ENCODE measurements at places on chromosomes 12 and 14.
A peak's percentile ranks its signal among the peaks of the same experiment; 100 is the strongest.

- DNase-seq: no peak
Measured at GRCh38 chr12:254039-254438, 8.6 kb downstream of the SLC6A13 start.

DNA sequence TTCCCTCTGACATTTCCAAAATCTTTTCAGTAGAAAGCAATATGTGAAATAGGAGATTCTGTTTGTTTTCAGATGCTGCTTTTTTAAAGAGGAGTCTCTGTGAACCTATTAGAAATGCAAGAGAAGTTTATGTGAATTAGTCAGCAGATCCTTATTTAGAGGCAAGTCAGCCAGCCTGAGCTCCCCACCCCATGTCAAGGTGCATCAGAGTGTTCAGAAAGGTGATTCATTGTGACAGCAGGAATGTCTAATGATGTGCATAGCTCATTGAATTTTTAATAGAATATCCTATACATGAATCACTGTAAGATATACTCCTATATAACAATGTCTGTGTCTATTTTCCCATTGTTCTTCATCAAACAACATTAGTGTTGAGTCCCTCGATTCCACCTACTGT, 1222.4 kb upstream of the USP15 start:
- DNase-seq: no peak

- no peak for DNase-seq
Measured at GRCh38 chr12:59007620-59008019, 87.3 kb upstream of the LRIG3 start.

DNA sequence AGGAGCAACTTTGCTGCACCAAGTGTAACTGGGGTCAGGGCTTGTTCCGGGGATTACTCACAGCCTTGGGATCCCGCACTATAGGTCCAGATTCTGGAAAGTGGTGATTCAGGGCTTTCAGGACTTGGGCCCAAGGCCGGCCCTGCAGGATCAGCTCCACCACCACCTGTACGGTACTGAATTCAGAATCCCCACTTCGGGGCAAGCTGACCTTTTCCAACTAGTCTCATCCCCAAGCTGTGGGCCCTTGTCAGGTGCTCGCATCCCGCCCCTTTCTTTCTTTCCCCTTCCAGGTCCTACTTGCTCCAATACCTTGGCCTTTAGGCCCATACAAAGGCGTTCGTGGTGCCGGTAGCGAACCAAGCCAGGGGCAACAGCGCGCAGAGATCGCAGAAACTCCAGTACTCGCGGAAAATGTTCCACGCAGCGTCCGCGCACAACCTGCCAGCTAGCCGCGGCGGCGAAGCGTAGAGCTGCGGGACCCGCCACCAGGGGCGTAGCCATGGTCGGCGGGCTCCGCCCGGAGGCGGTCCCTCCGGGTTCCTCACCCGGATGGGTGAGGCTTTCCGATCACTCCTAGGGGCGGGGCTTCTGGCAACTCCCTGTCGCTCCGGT, 487 bp downstream of the TINF2 start:
- no peak for DNase-seq

DNA sequence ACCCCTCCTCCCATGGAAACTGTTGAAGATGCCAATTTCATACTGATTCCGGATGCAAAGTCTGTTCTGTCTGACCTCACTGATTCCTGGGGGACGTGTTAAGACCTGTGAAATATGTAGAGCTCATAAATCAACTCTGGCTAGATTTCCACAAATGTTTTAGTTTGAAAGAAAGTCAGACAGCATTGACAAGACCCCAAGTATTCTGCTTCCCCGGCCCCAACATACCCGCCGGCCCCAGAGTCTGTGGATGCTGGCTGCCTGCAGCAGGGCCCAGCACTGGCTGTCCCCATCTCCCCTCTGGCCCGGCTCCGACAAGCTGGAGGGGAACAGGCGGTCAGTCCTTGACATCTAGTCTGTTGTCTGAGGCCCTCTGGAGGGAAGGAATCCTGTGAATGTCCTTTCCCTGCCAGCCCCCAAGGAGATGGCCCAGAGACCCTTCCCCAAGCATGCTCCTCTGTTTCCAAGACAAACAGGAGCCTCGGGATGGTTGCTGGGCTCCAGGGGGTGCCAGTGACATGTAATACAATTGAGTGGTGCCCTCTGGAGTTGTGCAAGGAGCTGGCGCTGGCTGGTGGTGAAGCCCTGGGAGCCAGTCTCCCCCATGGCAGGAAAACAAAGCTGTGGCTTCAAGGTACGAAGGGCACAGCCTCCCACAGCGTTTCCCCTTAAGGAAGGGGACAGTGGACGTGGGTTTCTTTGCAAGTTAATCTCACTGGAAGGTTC, 22.3 kb downstream of the FBLN5 start:
- DNase-seq: no peak

- DNase-seq: no peak
Measured at GRCh38 chr14:45258805-45259204, 5.8 kb upstream of the MIS18BP1 start.

DNA sequence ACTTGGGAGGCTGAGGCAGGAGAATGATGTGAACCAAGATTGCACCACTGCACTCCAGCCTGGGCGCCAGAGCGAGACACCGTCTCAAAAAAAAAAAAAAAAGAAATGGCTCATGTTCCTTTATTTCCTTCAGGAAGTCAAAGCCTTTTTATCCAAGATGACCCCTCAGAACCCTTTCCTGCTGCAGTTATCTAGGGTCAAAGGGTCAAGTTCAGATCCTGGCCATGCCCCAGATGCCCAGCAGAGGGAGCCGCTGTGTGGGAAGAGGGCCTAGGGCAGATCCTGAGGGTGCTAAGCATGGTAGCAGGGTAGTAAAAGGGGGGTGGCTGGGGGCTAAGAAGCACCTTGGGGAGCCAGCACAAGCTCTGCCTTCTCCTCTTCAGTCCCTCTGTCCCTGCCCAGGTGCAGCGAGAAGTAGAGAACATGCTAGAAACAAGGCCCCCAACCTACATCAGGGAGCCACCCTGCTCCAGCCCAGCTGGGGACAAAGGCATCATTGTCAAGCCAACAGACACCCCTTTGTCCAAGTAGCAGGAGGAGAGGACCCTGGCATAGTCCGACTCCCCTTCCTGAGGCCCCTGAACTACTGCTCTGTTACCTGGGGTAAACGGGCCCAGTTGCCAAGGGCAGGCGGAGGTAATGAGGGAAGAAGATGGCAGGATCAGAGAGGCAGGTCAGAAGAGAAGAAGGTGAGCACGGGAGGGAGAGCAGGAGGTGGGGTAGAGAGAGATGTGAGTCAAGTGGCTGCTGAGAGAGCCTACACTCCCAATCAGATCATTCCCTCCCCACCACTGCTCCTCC, 6.5 kb downstream of the NFE2 start:
- DNase-seq: peak; percentile 77

- DNase-seq: no peak
Measured at GRCh38 chr12:93943780-93944179, 204.6 kb upstream of the PLXNC1 start.

GRCh38 chr12:112162241-112162790, 37.0 kb downstream of the TRAFD1 start:
- DNase-seq: no peak

DNA sequence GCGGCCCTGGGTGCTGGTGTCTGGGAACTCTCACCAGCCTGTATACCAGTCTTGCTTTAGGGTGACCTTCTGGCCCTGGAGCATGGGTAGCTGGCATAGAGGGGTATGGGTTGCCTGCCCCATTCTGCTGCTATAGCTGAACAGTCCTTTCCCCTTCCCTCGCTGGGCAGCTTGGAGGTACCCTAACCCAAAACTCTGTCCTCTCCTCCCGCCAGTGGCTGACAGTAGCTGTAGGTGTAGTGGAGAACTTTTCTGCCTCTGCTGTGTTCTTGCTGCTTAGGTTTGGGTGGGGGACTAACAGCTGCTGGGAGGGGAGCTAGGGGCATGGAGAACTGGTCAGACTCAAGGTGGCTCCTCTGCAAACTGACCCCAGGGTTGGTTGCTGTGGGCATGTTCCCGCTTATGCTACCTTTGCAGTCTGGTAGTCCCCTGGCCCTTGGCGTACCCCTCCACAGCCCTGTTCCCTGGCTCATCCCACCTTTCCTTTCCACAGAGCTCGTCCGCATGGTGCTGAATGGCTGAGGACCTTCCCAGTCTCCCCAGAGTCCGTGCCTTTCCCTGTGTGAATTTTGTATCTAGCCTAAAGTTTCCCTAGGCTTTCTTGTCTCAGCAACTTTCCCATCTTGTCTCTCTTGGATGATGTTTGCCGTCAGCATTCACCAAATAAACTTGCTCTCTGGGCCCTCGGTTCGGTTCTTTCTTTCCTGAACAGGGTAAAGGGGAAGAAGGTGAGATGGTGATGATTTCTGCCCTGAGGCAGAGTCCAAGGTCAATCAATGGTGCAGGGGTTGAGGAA, 2.9 kb downstream of the MYL6 start:
- DNase-seq: no peak

GRCh38 chr12:8852119-8852518, 29.7 kb downstream of the A2ML1 start:
- DNase-seq: no peak

- DNase-seq: no peak
Measured at GRCh38 chr12:113659416-113659815, 187.7 kb upstream of the LHX5 start.

DNA sequence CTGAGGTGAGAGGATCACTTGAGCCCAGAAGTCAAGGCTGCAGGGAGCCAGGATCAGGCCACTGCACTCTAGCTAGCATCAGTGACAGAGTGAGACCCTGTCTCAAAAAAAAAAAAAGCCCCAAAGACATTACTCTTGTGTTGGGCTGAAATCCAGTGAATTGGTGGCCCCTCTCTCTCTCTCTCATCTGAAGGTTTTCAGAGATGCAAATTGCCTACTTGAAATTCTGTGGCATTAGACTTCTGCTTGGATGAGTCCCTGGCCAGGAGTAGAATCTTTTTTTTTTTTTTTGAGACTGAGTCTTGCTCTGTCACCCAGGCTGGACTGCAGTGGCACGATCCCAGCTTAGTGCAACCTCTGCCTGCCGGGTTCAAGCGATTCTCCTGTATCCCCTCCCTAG, 112.0 kb upstream of the ATF7IP start:
- no peak for DNase-seq

DNA sequence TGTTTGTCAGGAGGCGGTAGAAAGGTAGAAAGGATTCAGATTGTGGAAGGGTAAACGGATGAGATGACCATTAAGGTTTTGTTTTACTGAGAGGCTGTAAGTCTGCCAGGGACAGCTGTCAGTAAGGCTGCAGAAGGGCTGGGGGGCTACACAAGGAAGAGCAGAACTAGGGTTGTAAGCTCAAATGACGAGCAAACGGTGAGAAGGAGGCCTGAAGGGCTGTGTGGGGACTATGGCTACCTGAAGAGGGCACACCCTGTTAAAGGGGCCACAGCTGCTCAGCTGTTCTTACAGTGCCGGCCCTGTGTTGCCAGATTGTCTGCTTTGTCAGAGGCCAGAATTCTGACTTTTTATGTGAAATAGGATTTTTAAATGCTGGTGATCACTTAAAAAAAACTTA, 19.1 kb downstream of the VASH1 start:
- DNase-seq: no peak

GRCh38 chr14:104125011-104125410, 13.4 kb upstream of the KIF26A start:
- DNase-seq: no peak

DNA sequence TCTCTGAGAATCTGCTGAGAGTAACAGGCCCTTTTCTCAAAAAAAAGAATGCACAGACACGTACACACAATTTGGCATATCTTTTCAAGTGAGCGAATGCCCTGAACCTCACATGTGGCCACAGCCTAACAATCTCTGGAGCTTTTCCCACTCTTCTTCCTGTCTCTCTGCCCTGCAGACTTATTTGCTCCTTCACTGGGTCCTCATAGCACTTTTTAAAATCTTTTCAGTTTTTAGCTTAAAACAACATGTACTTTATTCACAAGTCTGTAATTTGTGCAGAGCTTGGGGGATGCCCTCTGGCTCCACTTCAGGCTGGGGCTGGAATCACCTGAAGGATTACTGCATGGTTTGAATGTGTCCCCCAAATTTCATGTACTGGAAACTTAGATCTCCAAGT, 9.0 kb downstream of the MAP1LC3B2 start:
- no peak for DNase-seq

GRCh38 chr12:92488735-92489134, 214.1 kb upstream of the PLEKHG7 start:
- no peak for DNase-seq

DNA sequence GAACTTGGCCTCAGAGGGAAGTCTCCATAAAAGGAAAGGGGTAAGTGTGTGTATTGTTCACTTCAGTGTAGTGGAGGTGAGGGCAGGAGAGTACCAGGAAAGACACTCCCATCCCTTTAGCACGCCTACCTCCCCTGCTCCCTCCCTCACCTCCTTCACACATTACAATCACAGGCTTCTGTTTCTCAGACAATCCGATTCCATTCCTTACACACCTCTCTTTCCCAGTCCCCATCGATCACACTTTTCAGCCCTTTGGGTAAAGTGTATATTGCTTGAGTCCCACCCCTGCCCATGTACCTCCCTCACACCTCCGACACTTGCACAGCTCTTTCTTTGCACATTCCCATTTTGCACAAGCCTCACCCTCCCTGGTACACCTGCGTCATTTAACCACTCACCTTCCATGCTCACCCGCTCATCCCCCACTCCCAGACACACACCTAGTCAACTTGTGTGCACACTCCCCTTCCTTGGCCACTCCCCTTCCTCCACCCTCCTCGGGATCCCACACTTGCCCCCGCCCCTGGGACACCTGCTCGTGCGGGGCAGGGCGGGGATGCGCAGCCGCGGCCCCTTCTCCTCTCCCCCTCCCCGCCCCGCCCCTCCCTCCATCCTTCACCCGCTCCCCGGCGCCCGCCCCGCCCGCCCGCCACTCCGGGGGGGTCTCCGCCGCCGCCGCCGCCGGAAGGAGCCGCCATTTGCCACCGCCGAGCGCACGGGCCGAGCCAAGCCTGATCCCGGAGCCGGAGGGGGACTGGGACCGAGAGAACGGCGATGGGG, at the start of gene MARCHF9:
Gene MARCHF9, plus strand, starts transcription at position 693 of the 783 bp plus-strand sequence. CDS start 426 bp downstream, outside the sequence.
- DNase-seq: peak; percentile 68

DNA sequence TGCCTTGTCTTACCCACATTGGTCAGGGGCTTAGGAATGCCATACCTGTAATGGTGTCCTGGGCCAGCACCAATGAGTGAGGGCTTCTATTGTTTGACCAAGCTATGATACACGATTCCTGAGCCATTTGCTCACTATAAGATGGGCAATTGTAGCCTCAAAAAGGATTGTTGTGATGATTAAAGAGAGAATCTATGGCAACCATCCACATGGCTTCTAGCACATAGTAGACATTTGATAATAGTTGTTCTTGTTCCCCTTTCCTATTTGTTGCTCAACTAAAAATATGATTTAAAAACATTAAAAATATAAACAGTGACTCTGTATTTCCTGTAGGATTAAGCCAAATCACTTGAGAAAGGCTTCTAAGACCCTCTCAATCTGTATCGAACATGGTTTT, 366.1 kb downstream of the PCNX1 start:
- no peak for DNase-seq

- no peak for DNase-seq
Measured at GRCh38 chr12:47349137-47350061, 269.6 kb upstream of the AMIGO2 start.

- no peak for DNase-seq
Measured at GRCh38 chr12:21552635-21553328, 26.7 kb downstream of the SPX start.

GRCh38 chr12:126084480-126084879, 1019.2 kb downstream of the AACS start:
- DNase-seq: no peak

Measured in Ammon's horn (tissue), 1 donor.